Activated CD8-positive, alpha-beta memory T cell treated with anti-CD3 and anti-CD28 coated beads for 1 hour (primary cell): ENCODE measurements at places on chromosomes 4 and X.

DNA sequence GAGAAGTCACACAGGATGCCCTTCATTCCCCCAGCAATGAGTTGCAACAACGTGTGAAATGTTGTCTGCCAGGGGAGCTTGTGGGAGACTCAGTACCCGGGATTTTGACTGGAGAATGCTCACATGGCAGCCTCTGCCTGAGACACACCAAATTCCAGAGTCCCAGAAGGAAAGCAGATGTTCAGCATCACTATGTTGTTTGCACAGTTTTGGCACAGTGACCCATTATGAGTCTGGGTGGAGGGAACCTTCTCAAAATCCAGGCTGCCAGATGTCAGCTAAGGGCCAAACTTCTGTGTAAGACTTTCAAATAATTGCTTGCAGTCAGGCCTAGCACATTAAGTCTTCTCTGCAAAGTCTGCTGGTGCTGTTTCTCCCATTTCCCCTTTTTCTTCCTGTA lies 1029.7 kb upstream of the TENM3 start:
- DNase-seq, result no peak

- DNase-seq, result no peak
These were observed 238.8 kb downstream of the GRIA3 start for GRCh38 chrX:123422875-123423274.

DNA sequence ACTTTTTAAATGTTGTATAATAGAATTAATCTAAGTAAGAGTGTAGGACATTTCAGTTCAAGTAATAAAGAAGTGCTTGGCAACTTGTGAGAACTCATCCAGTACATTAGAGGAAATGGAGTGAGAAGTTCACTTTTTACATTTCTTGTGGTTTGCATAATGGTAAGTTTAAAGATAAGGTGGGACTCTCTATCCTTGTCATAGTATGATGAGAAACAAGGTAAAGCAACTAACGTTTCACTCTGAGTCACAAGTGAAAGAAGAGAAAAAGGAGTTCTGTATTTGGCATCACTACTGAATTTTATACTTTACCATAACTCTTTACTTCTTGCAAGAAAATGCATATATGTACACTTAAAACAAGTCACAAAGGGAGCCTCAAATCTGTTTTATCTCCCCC lies 219.4 kb downstream of the SLC4A4 start:
- no peak for DNase-seq

- DNase-seq, result no peak
These were observed at the start of gene NALF2 for GRCh38 chrX:69503782-69504625. NALF2 (plus strand) TSS chrX:69504326; CDS start chrX:69505283, 957 bp downstream.
